NCI-H2081 (cell line): ENCODE measurements at places on chromosomes 2 and 18.

GRCh38 chr2:95031076-95031725, 5.7 kb downstream of the MAL start:
- no peak for DNase-seq

- no peak for DNase-seq
Observed at GRCh38 chr18:22066083-22066485, 103.3 kb upstream of the GATA6 start.

DNA sequence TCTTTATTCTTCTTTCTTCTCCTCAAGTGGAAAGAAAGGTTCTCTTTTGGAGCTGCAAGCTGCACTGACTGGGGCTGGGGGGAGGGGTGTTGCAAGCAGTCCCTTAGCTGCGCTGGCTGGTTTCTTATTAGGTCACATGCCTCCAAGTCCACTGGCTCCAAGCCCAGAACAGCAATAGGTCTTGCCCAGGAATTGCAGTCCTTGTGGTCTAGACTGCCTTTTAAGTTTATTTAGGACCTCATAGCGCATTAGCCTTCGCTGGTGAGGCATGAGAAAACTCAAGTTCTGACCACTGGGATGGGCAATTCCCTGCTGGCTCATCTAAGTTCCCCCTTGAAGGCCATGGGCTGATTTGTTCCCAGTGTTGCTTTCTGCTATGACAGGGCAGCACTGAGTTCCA, 138.6 kb upstream of the SCN7A start:
- DNase-seq = no peak

- DNase-seq = no peak
Observed at GRCh38 chr2:135963841-135964240, 21.6 kb downstream of the DARS1 start.

GRCh38 chr2:25639696-25640095, 33.7 kb downstream of the DTNB start:
- DNase-seq = no peak

DNA sequence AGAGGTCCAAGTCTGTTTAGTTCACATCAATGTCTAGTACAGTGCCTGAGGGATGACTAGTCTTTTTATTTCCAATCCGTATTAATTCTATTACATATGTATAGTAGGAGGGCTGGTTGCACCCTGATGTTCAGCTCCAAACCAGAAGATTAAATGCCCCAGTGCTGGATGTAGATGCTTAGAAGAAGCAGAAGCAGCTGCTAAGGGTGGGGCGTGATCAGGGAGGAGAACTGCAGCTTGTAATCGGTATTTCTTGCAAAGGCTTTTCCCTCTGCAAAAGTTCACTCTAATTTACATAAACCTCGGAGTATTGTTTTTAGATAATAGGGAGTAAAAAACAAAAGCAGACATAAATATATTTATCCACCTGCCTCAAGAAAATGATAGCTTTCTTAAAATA, 145.3 kb upstream of the ITGA4 start:
- no peak for DNase-seq

DNA sequence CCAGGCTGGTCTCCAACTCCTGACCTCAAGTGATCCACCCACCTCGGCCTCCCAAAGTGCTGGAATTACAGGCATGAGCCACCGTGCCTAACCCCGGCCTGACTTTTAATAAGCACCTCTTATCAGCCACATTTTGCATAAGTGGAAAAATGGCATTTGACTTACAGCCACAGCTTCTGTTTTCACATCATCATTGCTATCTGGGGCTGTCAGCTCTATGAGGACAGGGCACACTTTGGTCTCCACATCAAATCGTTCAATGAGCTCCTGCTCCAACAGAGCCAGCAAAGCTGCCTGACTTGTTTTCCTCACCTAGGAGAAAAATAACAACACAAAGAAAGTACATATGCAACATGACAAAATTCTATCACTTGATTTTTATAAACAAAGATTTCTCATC, 26.4 kb downstream of the PPP4R1 start:
- no peak for DNase-seq

- DNase-seq = no peak
Observed at GRCh38 chr2:130303169-130303568, 39.5 kb upstream of the IMP4 start.

GRCh38 chr2:119387381-119388129, 20.8 kb downstream of the DBI start:
- DNase-seq = no peak

DNA sequence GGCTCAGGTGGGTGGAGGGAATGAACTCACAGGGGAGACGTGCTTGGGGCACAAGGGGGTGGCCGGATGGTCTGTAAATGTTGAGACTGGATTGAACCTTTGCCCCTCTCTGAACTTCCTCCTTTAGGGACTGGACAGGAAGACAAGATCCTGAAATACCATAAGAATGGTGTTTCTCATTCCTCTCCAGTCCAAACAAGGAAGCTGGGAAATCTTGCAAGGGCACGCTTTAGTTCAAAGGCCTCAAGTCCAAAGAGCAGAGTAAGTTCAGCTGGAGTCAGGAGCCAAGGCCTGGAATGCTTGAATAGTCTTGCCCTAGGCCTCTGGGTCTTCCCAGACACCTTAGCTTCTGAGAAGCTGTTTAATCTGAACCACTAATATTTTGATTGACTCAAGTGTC, 52.4 kb upstream of the SIX3 start:
- DNase-seq = no peak

DNA sequence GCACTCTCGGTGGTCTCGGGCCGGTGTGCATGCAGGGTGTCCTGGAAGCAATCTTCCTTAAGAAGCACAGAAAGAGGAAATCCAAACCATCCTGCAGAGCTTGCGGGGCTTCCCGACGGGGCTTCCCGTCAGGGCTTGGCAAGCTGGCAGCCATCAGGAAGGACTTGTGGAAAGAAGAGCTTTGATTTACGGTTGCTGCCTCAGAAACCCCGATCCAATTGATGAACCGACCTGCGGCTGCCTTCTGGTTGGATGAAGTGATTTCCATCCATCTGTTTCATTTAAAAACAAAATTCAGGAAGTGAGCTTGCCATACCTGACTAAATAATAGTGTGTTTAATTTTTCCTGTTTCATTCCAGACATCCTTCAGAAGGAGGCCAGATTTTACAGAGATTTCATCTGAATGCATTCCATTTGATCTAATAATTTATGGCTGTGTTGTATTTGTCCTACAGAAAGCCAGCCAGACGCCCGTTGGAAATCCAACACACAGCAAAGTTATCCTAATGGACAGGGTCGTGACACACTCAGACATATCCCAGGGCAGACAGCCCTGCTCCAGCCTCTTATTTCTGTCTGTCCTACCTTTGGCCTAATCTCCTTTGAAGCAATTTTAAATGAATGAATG, 141.3 kb downstream of the SEPTIN10 start:
- no peak for DNase-seq

DNA sequence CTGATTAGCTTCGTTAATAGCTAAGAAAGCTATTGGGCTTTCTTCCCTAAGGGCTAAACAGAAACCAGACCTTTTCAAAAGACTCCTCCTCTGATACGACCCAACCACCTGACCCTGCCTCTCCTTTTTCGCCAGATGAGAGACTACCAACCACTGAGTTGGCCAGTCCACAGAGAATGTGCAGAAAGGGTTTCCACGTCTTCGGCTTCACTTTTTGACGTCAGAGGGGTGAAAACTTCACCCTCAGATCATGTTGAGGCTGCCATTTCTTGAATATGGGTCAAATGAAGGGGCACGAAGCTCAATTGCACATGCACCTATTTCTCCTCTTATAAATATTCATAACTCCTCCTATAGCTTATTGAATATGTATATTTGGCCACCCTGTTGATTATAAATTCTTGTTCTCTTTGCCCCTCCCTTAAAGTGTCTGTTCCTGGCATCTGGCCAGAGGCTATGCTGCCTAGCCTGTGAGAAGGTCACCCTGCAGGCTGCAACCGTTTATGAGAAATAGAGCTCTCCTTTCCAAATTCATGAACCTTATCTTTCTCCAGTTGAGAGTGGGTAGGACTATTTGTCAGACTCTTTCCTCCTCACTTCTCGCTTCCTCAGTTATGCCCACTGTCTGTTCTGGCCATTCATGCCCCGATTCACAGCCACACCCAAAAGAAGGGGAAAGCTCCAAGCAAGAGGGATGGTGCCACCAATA, 301.6 kb downstream of the STK39 start:
- no peak for DNase-seq

GRCh38 chr18:21040466-21040865, 71.1 kb downstream of the ROCK1 start:
- no peak for DNase-seq

DNA sequence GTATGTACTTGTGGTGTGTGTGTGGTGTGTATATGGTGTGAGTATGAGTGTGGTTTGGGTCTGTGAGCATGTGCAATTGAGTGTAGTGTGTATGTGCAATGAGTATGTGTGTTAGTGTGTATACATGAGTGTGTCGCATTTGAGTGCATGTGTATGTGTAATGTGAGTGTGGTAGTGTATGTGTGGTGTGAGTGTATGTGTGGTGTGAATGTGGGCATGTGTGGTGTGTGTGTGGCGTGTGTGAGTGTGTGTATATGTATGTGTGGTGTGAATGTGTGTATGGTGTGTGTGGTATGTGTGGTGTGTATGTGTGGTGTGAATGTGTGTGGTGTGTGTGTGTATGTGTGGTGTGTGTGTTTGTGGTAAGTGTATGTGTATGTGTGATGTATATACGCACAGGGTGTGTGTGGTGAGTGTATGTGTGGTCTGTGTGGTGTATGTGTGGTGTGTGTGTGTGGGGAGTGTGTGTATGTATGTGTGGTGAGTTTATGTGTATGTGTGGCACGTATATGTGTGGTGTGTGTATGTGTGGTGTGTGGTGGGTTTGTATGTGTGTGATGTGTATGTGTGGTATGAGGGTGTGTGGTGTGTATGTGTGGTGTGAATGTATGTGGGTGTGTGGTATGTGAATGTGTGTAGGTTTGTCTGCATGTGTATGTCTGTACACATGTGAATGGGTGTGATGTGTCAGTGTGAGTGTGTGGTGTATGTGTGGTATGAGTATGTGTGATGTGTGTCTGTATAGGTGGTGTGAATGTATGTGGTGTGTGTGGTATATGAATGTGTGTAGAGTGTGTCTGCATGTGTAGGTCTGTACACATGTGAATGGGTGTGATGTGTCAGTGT, 123.4 kb downstream of the DOCK10 start:
- DNase-seq = no peak

- DNase-seq = no peak
Observed at GRCh38 chr18:36496022-36496421, 198.5 kb downstream of the FHOD3 start.

DNA sequence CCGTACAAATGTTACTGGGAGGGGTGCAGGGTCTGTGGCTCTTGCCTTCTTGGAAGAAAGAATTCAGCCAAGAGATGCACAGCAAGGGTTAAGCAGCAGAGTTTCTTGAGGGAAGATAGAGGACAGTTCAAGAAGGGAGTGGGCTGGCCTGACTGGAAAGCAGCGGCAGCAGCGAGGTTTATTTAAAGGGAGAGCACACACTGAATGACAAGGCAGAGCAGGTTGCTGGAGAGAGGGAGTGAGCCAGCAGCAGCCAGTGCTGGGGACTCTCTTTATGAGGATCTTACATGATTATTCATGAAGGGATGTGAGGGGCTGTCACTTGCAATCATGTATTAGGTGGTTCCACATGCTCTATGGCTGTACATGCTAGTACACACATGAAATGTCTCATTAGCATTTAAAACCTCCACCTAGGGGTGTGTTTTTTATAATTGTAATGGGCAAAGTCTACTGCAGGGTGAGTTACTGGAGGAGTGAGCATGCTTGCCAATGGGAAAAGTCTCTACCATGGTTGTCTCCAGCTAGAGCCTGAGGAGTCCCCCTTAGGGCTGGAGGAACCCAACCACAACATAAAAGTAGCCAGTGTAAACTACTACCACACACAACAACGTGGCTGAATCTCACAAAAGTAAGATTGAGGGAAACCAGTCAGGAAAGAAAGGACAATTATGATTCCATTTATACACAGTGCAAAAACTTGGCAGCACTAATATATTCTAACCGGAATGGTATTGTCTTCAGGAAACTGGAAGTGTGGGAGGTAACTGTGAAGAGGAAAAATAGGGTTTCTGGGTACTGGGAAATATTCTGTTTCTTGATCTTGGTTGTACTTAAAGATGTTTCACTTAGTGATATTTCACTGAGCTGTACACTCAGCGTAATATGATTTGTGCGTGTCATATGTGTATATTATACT, 87.6 kb upstream of the FAM110C start:
- no peak for DNase-seq

DNA sequence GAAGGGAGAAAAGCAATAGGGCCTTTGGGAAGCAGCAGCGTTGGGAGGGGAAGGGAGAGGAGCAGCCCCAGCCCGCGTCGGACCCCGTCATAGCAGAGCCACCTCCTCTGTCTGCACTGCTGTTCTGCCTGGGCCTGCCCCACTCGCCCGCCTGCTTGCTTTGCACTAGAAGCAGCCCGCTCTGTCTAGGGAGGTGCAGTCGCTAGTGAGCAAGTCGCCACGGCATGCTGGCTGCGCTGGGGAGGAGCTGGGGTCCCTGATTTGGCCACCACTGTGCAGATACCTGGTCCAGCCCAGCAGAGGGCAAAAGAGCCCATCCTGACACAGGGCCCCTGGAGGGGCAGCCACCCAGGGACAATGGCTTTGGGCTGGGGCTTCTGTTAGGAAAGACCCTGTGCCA, 8.0 kb upstream of the TMEM214 start:
- DNase-seq = no peak

DNA sequence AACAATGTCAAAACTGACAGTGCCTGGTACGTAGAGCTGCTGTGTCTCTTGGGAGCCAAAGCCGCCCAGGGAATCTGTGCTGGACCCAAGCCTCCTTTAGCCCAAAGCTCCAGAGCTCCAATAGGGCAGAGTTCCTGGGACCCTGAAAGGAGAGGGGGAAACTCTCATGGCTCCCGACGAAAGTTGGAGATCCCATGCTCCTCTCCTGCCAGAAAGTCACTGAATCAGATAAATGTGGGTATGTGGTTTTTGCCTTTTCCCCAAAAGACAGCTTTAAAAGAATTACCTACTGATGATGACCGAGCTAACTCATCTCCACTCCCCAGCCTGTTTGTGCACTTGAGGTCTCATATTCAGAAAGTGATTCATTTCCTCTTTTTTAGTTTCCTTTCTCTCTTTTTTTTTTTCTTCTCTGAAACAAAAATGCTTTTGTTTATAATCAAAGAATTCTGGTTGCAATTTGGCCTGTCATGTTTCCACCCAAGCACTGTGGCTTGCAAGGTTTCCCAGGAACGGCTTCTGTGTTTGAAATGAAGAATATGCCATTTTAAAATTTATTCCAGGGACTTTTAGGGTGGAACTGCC, 14.1 kb upstream of the PMAIP1 start:
- no peak for DNase-seq

- no peak for DNase-seq
Observed at GRCh38 chr2:86358957-86359356, 21.5 kb upstream of the REEP1 start.
